CD4-positive, alpha-beta T cell treated with Interleukin-15 for 4 hours (primary cell): ENCODE measurements at places on chromosomes 13 and 19.
A peak's percentile ranks its signal among the peaks of the same experiment; 100 is the strongest.

DNA sequence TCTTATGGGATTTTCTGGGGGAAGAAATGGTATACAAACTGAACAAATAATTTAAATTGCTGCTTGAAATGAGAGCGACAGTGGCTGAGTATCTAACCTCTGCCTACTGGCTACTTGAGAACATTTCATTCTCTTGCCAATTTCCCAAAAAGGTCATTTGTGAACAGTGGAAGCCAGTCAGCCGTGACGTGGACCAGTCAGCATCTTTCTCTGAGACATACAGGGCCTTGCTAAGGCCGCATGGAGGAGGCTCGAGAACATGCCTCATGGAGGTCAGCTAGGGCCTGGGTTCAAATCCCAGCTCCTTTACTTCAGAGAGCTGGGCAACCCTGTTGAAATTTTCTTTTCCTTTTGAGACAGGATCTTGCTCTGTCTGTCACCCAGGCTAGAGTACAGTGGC is 20.3 kb downstream of the ZC3H4 start:
- no peak for DNase-seq

DNA sequence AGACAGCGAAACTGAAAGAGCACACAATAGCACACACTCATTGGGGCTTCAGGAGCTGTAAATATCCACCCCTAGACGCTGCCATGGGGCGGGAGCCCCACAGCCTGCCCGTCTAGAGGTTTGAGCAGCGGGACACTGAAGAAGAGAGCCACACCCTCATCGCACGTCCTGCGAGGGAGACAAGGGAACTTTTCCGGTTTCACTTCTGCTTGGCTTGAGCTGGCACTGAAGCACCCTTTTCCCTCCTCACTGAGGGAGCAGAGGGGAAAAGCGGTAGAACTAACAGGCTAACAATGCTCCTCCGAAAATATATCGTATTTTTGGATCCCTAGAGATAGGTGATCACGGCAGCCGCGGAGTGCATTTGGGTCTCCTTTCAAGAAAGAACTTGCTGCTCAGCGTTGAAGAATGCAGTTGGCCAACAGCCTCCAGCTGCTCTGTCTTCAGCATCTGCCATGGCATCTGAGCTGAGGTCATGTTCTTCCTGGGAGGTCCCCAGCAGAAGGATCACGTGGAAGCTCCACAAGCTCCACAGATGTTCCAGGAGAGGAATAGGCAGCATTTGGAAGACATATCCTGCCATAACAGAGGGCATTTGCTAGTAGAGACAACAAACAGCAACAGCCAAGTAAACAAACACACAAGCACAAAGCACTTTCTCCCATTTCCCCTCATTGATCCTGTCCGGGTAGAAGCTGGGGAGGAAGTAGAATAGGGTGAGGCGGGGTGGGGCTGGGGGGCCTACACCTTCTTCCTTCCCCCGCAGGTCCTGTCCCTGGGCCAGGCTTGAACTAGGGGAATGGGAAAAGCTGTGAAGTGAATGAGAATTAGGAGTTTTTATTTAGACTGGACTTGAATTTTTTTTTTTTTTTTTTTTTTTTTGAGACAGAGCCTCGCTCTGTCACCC is 44.8 kb upstream of the ALOX5AP start:
- no peak for DNase-seq

DNA sequence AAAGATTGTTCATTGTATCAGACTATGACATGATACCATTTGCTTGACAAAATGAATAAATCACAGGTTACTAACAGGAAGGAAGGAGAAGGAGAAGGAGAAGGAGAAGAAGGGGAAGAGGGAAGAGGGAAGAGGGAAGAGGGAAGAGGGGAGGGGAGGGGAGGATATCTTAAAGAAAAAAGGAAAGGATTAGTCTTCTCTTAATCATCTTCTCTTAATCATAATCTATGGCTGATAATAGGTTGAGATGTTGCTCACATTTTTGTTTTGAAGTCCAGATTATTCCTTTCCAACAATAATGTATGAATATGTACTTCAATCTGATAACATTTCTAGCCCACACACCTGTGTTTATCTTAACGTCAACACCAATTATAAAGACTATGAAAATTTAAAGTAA is 25.1 kb downstream of the DIAPH3 start:
- DNase-seq: no peak

DNA sequence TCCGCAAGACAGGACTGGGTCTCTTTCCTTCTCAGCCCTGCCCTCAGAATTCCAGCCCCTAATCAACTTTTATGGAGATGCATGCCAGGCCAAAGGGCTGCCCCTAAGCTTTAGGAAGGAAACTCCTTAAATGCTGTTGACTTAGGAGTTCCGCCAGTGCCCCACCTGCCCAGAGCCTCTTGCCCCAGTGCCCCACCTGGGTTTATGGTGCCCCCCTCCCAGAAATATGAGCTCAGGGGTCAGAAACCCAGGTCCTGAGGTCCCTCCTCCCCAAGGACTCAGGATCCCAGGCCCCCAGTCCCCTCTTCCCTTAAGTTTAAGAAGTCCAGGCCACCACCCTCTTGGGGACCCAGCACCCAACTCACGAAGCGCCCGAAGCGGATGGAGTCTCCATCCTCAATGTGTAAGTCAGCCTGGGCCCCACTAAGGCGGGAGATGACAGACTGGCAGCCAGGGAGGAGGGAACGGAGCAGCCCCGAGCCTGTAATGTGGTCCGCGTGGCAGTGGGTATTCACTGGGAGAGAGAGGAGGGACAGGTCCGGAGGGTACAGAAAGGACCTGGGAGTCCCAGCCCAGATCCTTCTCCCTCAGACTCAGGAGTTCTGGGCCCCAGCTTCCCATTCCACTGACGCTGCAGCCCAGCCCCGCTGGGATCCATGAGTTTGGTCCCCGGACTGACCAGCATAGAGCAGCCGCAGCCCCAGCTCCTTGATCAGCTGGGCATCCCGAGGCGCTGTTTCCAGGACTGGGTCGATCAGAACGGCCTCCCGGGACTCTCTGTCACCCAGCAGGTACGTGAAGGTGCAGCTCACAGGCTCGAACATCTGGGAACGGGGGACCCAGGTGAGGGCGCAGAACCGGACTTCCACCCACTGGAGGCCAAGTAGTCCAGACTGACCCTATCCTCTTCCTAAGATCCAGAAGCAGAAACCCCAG is 897 bp downstream of the ETHE1 start:
- no peak for DNase-seq

DNA sequence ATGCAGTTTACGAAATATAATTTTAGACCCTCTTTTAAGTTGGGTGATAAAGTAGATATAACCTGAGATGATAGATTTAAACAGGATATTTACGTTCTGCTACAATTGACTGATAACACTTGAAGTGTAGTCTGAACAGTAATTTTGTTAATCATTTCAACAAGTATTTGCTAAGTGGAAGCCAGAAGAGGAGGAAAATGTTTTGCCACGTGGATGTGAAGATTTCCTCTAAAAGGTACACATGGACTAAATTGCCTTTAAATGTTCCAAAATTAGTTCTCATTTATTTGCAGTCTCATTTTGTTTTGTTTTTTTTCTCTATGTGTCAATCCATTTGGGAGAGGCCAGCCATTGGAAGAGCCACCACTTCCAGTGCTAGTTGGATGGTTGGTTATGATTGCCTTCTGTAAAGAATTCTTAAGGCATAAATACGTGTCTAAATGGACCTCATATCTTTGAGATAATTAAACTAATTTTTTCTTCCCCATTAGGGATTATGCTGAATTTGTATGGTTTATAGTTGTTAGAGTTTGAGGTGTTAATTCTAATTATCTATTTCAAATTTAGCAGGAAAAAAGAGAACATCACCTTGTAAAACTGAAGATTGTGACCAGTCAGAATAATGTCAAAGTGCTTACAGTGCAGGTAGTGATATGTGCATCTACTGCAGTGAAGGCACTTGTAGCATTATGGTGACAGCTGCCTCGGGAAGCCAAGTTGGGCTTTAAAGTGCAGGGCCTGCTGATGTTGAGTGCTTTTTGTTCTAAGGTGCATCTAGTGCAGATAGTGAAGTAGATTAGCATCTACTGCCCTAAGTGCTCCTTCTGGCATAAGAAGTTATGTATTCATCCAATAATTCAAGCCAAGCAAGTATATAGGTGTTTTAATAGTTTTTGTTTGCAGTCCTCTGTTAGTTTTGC is 2.8 kb downstream of the MIR17HG start:
- DNase-seq: no peak

DNA sequence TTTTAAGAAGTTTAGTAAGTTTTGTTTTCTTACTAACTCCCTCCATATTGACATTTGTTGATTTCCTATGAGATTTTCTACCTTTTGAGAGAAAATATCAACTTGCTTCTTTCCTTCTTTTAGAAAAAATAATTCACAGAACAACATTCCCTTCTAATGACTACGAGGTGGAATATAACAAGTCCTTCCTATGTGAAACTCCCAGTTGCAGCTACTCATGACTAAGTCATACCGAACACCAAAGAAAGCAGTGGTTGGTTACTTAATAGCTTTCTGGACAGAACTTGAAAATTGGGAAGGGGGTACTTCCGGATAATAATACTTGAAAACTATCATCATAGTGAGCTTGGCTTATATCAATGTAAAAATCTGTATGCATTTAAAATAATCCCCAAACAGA is 144.8 kb downstream of the DACH1 start:
- DNase-seq: no peak

GRCh38 chr13:32390048-32390447 is 37.9 kb downstream of the N4BP2L1 start:
- DNase-seq: peak; percentile 20

DNA sequence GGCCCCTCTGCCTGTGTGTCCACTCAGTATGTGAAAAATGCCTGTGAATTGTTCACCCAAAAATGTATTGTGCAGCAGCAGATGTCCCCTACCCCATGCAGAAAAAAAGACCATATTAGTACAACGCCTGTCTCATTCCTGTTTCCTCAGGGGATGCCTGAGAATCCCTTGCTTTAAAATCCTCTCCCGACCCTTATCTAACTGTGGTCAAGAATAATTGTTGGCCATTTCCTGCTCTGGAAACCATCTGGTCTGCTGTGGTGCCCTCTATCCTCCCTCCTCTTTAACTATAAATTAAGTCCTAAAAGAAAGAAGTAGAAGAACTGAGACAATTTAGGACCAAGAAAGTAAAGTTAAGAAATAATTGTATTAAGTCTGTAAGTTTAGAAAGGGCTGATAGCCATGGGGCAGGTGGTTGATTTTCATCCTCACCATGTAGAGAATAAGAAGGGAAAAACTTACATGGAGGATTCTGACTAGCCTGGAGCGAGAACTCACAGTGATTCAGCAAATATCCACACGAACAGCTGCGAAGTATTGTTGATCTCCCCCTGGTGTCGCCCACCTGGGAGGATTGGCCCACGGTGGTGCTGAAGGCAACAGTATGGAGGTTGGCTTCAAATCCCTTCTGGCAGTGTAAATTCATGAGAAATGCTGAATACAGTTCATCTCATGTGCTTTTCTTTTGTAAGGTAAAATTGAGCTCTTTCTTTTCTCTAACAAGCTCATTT is 85.6 kb downstream of the COL4A2 start:
- DNase-seq: no peak

DNA sequence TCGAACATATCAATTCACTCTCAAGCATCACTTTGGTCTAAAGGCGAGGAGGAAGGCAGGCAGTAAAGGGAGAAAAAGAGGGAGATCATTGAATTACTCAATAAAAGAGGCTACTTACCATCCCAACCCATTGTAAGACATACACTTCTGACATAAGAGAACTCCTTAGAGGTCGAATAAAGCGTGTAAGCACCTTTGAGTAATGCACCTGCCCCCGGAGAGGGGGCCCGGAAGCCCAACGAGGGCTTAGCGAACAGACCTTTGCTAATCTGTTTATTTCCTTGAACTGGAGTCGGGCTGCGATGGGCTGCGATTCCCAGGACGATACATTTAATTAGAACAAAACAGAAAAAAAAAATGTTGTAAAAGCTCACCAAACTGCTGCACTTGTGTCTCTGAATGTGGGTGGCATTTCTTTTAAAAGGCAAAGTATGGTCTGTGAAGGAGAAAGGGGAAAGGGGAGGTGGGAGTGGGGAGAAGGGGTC is 3.0 kb downstream of the ZC3H4 start:
- DNase-seq: peak; percentile 72

DNA sequence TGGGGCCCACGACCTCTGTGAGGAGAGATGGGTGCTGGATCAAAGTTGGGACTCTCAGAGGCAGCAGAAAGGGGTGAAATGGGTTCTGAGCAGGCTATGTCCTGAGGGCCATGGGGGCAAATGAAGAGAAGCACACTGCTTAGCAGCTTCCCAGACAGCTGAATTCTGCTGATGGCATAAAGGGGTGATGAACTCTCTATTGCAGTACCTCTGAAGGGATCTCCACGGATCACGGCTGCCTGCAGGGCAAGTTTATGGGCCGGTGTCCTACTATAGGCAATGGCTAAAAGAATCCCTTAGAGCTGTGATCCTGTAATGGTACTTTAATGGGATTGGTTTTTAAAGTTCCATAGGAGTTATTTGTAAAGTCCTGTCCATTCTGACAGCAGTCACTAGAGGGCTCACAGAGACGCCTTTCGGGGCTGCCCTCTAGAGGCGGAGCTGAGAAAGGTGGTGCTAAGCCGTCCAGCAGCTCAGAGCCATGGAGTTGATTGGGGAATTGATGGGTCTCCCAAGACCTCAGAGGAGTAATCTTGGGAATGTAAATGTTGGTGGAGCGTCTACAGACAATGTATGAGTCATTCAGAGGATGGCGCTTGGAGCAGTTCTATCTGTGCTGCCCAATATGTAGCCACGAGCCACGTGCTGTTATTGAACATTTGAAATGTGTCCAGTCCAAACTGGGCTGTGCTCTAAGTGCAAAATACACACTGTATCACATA is 287.3 kb downstream of the COG6 start:
- DNase-seq: peak; percentile 72
